Activated CD4-positive, alpha-beta T cell treated with anti-CD3 and anti-CD28 coated beads, Interleukin-2, amount 10 ng/mL, durations not matched to agents 24 days and 14 days (primary cell): ENCODE measurements at places on chromosomes 6 and 20. TPM values are rescaled to one million over a fixed set of nuclear protein-coding genes. Genes with fewer than 3 reads are reported as not detected.

The SLC16A10 gene
- total RNA-seq = 4.2 and 5.1 TPM in 2 replicates

The NMBR gene
- total RNA-seq = not detected in 2 replicates

The LHFPL5 gene
- not detected in 2 replicates for total RNA-seq

The TPD52L1 gene
- not detected in 2 replicates for total RNA-seq

The MUCL3 gene
- total RNA-seq = not detected in 2 replicates
